ENCODE measurements at places on chromosomes 2 and 18.
A peak's percentile ranks its signal among the peaks of the same experiment; 100 is the strongest.

DNA sequence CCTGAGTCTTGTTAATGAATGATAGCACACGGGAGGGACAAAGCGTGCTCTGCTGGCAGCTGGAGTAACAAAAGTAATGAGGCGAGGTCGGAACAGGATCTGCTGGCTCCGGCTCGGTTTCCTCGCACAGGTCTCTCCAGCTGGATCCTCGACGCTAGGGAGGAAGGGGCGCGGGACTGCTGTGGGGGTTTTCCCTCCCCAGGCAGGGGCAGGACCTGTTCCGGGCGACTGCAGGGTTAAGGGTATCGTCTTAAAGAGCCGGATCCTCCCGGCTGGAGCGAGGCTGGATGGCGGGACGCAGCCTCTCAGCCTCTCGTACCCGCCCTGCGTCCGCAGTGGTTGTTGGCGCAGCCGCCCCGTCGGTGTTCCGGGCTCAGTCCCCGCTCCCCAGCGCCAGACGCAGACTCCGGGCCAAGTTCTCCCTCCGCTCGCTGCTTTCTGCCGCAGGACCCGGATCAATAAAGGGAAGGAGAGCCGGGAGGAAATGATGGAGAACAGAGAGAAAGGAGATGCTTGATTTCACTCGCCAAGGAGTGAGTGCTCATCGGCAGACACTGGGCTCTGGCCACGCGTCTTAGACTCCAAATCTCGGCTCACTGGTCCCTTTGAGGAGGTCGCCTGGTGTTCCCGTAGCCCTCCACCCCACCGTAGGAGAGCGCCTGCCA is 1.1 kb upstream of the LIPG start:
- peak; percentile 58 for DNase-seq

- no peak for DNase-seq
Measured at GRCh38 chr2:42602218-42602875, 33.9 kb downstream of the MTA3 start.

- DNase-seq: no peak
Measured at GRCh38 chr2:215787025-215787424, 226.3 kb downstream of the MREG start.

DNA sequence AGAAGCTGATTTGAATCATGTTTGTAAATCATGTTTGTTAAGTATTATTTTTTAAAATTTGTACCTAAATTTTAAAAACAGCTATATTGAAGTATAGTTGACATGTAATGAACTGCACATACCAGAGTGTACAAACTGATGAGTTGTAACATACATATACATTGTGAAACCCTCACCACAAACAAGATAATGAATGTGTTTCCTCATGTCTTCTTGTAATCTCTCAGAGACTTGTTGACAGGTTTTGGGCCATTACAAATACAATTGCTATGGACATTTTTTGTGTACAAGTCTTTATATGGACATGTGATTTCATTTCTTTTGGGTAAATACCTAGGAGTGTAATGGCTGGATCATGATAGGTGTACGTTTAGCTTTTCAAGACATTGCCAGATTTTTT is 21.5 kb downstream of the WDR43 start:
- no peak for DNase-seq

DNA sequence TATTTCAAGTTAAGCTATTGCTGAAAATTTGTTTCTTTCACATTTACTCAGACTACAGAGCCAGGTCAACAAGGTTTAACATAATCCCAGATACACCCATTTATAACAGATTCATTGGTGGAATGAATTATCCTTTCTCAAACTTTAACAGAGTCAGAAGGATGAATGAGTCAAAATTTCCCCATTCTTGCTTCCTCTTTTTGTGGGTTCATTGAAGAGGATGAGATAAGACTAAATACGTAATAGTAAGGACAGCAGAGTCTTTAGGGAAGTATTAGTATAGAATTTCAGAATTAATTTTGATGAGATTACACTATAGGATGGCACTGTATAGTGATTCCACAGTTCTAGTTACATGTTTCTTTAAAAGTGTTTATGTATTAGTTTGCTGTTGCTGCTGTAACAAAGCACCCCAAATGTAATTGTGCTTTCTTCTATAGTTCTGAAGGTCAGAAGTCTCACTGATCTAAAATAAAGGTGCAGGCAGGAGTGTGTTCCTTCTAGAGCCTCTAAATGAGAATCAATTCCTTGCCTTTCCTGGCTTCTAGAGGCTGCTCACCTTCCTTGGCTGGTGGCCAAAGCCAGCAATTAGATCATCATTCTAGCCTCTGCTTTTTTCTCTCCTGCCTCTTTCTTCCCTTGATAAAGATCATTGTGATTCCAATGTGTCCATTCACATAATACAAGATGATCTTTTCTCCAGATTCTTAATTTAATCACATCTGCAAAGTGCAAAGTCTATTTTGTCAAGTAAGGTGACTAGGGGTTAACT is 309.3 kb upstream of the PIK3C3 start:
- no peak for DNase-seq

- no peak for DNase-seq
Measured at GRCh38 chr2:208556983-208557484, 150.4 kb downstream of the PTH2R start.

- peak; percentile 38 for DNase-seq
Measured at GRCh38 chr18:79397830-79398761, 2.4 kb downstream of the NFATC1 start.

DNA sequence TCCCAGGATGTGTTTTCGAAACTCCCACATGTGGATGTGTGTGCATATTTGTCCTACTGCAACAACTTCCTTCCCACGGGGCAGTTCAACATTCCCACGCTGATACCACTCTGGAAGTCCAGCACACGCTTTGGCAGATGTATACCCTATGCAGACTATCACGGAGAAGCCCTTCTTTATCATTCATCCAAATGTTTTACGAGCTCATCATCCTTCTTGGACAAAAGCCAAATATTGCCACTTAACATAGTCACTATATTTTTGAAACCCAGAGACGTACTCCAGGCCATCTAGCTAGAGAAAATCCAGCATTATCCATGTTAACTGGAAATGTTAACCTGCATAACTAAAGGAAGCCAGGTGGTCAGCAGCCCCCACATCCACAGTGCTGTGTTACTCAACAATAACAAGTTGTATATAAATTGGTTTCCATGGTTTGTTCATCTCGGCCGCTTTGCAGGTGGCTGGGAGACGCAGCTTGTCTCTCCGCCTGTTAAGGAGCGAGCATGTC is 131.5 kb downstream of the ZNF532 start:
- peak; percentile 59 for DNase-seq

DNA sequence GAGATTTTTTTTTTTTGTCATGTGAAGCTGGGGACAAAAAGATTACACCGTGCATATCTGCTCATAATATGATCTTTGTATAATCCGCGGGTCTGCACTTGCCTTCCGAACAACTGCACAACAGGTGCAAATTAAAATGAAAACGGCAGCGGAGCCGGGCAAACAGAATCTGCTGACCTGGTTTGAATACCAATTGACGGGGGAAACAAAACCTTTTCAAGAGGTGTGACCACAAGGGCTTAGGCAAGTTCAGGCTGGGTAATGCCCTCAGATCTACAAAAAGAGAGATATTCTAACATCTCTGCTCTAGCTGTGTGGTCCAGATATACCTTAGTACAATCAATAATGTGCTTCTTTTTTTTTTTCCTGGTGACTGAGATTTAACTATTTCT is 88.5 kb downstream of the ZEB2 start:
- DNase-seq: no peak

GRCh38 chr2:233117811-233118647 is 57.9 kb downstream of the INPP5D start:
- DNase-seq: no peak

- no peak for DNase-seq
Measured at GRCh38 chr2:23925702-23926289, 1.1 kb downstream of the ATAD2B start.

- no peak for DNase-seq
Measured at GRCh38 chr18:60145776-60146175, 226.8 kb downstream of the MC4R start.

GRCh38 chr2:134258684-134259388 is 5.0 kb downstream of the MGAT5 start:
- DNase-seq: no peak

DNA sequence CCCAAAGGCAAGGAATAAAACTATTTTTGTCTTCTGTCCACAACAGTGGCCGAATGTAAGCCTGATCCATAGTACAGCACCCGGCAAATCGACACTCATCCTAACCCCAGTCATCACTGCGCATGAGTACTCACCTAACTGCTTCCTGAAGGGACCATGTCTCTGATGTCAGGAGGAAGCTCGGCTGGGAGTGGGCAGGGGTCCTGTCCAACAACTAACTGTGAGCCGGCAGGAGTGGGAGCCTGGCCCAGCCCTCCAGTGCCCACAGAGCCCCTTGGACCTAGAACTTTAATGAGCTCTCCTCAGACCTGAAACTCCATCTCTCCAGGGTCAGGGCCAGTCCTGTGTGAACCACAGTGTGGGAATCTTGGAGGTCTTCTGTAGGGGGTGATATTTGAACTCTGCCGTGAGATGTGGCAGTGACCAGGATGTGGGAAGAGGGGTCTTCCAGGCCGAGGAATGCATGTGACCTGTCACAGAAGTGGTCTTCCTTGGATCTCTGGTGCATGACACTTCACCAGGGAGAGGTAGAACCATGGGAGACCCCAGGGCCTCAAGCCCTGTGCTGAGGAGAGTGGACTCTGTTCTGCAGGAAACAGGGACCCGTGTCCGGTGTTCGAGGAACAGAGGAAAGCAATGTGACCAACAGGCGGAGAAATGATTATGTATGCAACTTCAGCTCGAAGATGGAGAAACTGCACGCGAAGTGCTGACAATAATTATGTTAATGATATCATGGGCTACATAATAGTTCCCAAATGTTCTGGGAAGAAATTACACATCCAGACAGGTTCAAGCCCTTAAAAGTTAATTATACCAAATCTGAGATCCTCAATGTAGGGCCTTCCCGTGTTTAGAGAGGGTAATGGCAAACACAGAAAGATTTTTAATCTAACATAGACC is 240.1 kb upstream of the HDAC4 start:
- DNase-seq: no peak

GRCh38 chr2:127011796-127012195 is 95.2 kb downstream of the BIN1 start:
- no peak for DNase-seq

GRCh38 chr2:24652265-24653182 is 140.7 kb downstream of the PTRHD1 start:
- DNase-seq: no peak

GRCh38 chr2:110106642-110107041 is 9.0 kb downstream of the MALL start:
- no peak for DNase-seq

DNA sequence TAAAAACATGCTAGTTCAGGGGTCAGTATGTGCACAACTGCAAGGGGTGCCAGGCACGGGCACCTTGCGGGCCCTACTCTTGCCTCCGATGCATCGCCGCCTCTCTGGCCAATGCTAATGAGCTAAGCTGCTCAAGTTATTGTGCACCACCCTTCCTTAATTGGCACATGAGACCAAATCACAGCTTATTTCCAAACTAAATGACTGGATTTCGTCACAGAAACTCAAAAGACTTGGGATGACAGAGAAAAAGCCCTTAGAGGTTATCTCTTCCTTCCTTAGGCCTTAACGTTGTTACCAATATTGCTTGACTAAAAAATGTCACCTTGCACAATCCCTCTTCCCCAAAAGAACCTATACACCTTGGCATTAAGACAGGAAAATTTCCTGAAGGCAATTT is 7.7 kb downstream of the RNF149 start:
- no peak for DNase-seq

DNA sequence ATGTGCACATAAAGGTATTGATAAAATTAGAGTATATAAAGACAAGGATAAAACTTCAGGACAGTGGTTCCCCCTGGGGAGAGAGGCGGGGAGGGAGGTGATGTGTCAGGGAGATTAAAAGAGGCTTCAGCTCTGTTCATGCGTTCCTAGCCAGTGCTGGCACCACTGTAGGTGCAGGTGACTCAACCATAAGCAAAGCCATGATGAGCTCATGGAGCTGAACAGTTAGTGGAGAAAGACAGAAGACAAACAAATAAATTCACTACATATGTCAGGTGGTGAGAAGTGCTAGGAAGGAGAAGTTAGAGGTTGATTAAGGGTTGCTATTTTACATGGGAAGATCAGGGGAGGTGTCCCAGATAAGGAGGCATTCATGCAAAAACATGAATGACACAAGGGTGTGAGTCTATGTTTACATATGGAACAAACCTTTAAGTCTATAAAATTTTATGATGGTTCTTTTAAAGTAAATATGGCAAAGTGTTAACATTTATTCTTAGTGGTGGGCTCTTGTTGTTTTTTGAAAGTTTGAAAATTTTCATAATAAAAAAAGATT is 136.0 kb downstream of the ANKRD44 start:
- no peak for DNase-seq

GRCh38 chr2:134461511-134461910 is 207.6 kb downstream of the MGAT5 start:
- DNase-seq: no peak

- DNase-seq: no peak
Measured at GRCh38 chr18:7945882-7946281, 378.8 kb downstream of the PTPRM start.

- DNase-seq: no peak
Measured at GRCh38 chr2:3610415-3610814, 15.5 kb downstream of the COLEC11 start.

- DNase-seq: no peak
Measured at GRCh38 chr2:167398873-167399272, 510.6 kb downstream of the XIRP2 start.

GRCh38 chr2:23567161-23567756 is 182.3 kb downstream of the KLHL29 start:
- DNase-seq: no peak

- no peak for DNase-seq
Measured at GRCh38 chr2:42819160-42819559, 26.8 kb upstream of the HAAO start.

GRCh38 chr2:178345951-178346350 is 105.0 kb downstream of the PRKRA start:
- no peak for DNase-seq

DNA sequence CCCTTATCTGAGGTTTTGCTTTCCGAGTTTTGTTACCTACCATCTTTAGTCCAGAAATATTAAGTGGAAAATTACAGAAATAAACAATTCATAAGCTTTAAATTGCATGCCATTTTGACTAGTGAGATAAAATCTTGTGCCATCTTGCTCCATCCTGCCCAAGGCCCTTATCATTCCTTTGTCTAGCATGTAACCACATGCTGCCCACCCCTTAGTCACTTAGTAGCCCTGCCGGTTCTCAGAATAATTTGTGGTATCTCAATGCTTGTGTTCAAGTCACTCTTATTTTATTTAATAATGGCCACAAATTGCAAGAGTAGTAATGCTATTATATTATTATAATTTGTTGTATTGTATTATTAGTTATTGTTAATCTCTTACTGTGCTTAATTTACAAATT is 36.8 kb upstream of the VPS54 start:
- no peak for DNase-seq

GRCh38 chr2:203583701-203584100 is 48.6 kb upstream of the RAPH1 start:
- DNase-seq: no peak
